ENCODE measurements at places on chromosomes 11 and 22.

DNA sequence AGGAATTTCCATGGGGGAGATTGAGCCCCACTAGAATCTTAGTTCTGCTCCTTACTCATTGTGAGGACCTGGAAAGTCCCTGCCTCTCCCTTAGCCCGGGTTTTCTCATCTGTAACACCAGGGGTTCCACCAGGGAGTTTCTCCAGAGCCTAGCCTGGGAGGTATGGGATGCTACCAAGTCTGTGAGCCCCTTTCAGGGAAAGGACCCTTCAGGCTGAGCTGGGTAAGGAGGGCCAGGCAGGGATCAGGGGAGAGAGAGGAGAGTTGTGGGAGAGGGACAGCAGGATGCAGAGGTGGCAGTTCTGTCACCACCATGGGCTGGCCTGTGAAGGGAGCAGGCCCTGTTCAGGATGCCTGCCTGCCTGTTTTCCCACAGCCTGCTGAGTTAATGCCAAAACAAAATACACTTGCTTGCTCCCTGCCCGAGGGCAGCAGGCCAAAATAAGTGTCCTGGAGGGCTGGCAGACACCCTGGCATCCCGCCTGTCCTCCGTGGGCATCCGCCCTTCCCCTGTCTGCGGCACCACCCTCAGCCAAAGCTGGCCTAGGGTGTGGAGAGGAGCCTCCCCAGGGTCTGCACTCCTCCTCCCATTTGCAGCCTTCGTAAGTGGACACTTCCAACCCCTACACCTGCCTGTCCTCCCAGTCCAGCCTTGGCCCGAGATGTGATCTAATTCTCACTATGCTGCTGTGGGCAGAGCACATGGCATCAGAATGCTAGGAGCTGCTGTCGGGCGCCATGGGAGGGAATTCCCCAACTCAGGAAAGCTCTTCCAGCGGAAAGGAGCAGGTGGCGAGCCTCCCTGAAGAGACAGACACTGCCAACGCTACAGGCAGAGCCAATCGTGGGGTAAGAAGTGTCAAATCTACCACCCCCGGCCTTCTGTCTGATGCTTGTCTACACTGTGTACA lies 5.9 kb upstream of the FCHSD2 start:
- DNase-seq, result peak; percentile 63

DNA sequence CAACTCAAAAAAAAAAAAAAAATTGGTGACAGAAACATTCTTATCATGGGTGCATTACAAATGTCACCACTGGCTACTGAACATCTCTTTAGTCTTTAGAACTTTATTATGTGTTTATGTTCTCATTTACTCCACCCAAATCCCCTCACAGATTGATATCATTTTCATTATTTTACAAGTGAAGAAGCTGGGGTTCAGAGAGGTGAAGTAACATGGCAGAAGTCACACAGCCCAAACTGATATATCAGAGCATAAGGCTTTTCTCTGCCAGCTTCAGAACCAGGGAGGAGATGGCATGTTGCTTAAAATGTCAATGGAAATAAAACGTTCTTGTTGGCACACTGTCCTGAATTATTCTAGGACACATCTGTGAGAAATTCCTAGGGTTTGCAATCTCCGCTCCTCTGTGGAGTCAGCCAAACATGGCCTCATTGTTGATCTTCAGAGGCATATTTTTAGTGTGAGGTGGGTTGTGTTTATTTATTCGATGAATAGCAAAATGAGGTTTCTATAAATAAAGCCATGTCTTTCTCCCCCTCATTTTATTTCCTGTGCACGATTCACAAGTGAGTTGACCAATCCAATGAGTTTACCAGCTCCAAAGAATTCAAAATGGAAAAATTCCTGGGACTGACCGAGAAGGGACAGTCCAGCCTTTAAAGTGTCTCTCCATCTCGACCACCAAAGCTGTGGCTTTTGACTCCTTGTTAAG lies 72.9 kb upstream of the ANO1 start:
- DNase-seq, result no peak

- DNase-seq, result no peak
These were observed 9.1 kb downstream of the SLC36A4 start for GRCh38 chr11:93188726-93189125.

DNA sequence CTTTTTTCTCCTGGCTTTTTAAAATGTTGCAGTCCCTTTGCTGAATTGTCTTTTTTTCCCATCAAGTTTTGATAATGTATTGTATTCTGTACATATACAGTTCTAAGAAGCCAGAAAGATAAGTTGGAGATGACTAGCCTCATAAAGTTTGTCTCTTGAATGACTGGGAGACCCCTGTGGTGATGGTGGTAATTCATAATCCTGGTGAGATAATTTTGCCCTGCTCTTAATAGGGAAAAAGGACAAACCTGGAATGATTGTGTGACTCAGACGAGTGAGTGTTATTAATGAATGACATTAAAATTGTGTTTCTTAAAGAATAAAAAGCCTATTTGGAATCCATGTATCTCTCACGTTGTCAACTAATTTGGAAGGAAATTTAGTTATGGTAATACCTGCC lies 1.2 kb downstream of the HIKESHI start:
- DNase-seq, result no peak

DNA sequence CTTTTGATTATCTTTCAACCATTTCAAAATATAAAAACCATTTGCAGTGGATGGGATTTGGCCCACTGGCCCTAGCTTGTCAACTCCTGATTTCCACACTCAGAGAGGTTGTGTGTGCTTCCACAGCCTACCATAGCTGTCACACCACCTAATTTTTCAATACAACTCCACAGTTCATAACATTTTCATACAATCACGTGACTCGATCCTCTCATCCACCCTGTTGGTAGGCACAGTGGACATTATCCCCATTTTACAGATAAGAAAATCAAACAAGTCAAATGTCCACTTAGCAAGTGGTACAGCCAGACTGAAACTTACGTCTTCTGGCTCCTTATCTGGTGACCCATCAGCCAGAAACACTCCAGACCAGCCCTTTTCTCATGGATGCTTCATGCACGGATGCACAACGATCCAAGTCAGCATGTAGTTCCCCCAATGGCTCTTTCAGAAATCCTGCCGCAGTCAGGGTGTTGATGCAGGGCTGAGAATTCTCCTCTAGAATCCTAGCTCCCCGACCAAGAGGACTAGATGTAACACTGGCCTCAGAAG lies 88.0 kb downstream of the ABTB2 start:
- DNase-seq, result no peak

GRCh38 chr11:93524858-93525257 lies 18.3 kb downstream of the SMCO4 start:
- no peak for DNase-seq

DNA sequence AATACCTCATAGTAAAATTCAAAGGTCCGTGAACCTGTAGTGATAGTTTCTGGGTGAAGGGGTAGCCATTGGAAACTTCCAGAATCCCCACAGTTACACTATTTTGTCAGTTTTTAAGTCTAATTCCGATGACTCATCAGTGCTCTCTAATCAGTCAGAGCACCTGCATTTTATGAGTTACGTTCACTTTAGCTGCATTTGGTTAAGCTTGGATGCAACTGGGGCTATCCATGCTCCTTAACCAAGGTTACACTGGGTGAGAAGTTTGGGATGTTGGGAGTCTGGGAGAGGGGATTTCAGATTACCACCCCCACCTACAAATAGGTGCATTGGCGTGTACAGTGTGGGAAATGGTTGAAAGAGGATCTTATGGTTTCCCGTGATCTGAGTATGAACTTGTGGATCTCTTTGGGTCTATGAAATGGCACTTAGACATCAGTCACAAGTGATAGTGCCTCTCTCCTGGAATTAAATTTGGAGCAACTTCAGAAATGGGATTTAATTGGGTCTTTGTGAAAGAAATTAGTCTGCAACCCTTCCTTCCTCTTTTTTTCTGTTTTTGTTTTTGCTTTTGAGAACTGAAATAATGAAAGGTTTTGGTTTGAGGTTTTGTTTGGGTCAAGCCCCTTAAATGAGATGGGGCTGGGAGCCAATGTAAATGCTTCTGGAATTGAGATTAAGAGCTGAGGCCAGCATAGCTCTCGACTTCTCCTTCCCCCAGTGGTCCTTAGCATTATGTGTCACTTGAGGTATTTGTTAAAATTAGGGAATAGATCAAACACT lies 31.5 kb downstream of the EHF start:
- no peak for DNase-seq

DNA sequence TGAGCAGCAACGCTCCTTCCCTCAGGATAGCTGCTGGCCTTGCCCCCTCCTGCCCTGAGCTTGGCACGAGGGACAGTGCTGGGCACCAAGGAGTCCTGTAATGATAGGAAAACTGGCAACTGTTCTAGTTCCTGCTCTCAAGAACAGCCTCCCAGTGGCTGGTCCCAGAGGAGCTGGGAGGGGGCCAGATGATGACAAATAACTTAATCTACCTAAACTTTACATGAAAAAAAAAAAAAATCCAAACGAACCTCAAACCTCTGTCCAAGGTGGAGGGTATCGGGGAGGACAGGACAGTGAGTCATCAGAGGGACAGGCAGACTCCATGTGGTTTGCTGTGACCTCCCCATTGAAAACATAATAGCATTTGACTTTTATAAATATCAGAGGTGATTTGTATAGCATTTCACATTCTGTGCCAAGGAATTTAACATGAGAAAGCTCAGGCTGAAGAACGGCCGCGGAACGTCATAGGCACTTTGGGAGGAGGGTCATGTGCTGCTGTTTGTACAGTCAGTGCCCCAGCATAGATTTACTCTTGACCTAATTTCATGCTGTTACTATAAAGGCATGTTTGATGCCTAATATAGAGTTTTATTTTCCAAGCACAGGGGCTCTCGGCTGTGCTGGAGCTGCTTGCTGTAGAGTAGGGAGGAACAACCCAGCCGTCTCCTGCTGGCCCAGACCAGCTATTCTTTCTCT lies 98.2 kb upstream of the NNMT start:
- DNase-seq, result no peak

GRCh38 chr11:70434813-70435278 lies 36.5 kb downstream of the CTTN start:
- no peak for DNase-seq

DNA sequence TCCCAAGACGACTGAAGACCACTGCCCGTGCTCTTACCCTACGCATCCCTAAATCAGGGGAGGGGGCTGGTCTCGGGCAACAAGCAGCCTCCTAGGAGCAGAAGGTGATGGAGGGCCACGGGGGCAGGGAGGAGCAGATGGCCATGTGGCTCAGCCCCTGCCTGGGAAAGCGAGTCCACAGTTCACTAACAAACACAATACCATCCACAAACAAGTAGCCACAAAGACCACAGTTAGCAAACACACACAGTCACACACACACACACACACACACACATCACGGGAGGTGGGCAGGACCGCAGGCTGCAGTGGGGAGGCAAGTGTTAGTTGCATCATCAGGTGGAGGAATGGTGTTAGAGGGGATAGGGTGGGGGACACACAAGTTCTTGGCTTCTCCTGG lies 13.2 kb upstream of the FXYD2 start:
- no peak for DNase-seq

GRCh38 chr11:2694995-2695939 lies 4.5 kb downstream of the KCNQ1OT1 start:
- DNase-seq, result no peak

DNA sequence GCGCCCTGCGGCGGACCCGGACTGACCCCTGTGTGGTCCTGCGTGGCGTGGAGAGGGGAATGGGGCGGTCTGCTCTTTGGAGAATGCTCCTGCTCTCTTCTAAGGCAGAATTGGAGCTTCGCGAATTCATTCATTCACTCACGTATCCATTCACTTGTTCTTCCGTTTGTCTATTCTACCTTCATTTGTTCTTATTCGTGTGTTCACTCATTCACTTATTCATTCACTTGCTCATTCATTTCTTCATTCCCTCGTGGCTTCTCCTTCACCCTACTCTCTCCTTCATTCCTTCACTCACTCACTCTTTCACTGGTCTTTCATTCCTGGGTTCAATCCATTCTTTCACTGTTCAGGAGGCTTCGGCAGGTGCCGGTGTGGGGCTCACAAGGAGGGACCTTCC lies 69.6 kb downstream of the WNT7B start:
- DNase-seq, result no peak

DNA sequence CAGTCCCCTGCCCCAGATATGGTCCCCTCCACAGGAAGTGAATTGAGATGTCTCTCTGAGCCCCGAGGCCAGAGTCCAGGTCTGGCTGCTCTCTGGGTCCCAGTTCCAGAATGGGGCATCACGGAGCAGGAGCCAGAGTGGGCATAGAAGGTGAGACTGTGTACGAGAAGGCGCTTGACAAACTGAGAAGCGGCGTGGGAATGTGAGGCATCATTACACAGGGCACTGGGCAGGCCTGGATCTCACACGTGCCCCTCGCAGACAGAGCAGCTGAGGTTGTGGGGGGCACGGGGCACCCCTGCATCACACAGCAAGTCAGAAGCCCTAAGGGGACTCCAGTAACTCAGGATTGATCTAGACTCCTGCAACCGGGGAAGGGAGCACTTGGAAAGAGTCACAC lies 9.2 kb downstream of the STARD10 start:
- DNase-seq, result no peak

GRCh38 chr11:98955551-98955950 lies 65.2 kb upstream of the CNTN5 start:
- DNase-seq, result no peak

- DNase-seq, result no peak
These were observed 3.1 kb upstream of the SLC35C1 start for GRCh38 chr11:45801723-45802315.

DNA sequence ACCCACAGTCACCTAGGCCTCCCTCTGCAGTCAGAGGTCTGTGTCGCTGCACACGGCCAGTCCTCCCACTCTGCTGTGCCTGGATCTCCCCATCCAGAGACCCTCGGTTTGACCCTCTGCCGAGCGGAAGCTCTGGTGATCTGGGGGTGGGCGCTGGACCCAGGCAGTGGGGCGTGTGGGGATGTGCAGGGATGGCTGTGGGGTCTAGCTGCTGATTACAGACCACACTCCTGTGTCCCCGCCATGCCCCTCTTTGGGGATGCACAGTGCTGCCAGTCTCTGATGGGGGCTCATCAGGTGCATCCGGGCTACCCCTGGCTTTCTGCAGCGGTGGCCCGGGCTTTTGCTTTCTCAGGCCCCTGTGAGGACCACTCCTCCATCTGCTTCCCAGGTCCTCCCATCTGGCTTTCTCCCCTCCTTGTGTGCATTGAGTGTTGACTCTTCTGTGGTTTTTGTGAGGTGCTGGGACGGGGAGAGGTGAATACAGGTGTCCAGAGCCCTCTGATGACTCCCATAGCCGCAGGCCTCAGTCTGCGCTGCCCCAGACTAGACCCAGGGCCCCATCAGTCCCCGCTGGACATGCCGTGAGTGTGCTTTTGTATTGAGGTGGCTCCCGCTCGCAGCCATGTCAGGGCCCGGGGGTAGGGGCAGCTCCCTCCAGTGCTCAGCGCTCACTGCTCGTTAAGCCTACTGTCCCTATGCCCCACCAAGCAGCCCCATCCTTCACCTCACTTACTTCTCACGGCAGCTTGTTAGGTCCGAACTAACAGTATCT lies 251.6 kb downstream of the TBC1D22A start:
- DNase-seq, result no peak

- no peak for DNase-seq
These were observed 37.7 kb downstream of the TPCN2 start for GRCh38 chr11:69086152-69087132.

GRCh38 chr22:43521716-43522115 lies 109.9 kb downstream of the MPPED1 start:
- no peak for DNase-seq

- DNase-seq, result no peak
These were observed 20.1 kb upstream of the ST3GAL4 start for GRCh38 chr11:126335463-126335760.

All from anterior cingulate cortex (tissue), 58 donors.